NCI-H1417 (cell line): ENCODE measurements at places on chromosomes 16 and 17.

GRCh38 chr17:1559047-1560043 is 3.2 kb downstream of the PITPNA start:
- DNase-seq: no peak

DNA sequence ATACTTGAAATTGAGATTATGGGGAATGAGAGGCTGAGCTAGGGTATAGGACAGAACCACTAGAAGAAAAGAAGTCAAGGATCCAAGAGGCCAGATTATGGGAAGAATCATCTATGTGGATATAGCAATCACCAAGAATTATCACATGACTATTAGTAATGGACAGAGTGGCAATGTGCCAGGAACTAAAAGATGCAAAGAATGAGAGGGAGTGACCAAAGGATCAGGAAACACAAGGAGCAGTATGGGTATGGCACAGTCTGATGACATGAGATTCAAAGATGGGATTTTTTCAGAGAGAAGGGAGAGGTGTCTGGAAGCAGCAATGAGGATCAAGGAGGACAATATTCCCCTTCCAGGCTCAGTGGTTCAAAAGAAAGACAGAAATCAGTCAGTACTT is 212.2 kb downstream of the AATF start:
- DNase-seq: no peak

- no peak for DNase-seq
These were observed 46.3 kb downstream of the ZNF18 start for GRCh38 chr17:11950771-11951519.

GRCh38 chr17:34843682-34844081 is 117.6 kb downstream of the CCT6B start:
- no peak for DNase-seq

- DNase-seq: no peak
These were observed 186.4 kb upstream of the CDH13 start for GRCh38 chr16:82440336-82440735.

GRCh38 chr16:66135421-66135831 is 231.1 kb upstream of the CDH5 start:
- no peak for DNase-seq

DNA sequence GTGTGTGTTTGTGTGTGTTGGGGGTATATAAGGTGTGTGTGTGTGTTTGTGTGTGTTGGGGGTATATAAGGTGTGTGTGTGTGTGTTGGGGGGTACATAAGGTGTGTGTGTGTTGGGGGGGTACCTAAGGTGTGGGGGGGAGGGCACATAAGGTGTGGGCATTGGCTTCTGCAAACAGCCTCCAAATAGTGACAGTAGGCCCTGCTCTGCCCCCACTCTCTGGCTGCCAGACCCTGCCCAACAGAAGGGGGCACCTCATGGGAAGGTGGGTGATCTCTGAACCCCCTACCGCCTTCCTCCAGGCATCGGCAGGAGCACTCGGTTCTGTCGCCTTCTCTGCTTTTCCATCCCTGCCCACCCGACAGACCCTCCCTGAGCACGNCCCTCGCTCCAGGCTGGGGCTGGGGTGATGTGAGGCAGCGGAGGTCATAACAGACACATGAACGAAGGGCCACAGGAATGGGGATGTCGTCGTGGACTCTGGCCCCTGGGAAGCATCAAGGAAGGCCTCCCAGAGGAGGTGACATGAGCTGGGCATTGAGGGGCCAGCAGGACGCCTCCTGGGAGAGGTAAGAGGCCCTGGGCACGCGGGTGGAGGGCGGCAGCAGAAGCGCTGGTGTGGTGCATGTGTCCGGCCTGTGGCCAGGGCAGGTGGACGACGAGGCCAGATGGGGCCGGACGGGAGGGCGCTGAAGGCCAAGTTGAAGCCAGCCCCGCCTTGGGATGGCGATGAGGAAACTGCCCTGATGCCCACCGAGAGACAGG is 136.6 kb upstream of the RPH3AL start:
- DNase-seq: no peak
